ENCODE measurements at places on chromosomes 4 and X.

GRCh38 chr4:26687728-26688127 lies 103.8 kb downstream of the TBC1D19 start:
- DNase-seq = no peak

GRCh38 chr4:126046081-126046614 lies 731.4 kb downstream of the FAT4 start:
- no peak for DNase-seq

DNA sequence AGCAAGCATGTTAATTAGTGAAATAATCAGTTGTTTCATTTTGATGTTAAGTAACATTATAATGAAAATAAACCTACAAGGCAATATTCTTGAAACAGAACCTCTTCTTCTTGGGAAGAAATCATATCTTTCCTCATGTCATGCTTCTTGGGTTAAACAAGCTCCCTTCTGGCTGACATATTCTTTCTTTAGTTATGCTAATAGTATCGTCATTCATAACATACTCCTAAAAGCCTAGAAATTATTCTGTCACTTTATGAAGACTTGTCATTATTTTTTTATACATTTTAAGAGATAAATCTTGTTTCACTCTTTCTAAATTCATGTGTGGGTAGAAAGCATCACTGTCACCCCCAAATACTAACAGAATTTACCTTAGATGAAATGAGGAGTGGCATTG lies 1047.0 kb upstream of the GRID2 start:
- DNase-seq = no peak

GRCh38 chrX:9966775-9967408 lies at the start of gene CLDN34:
TSS of gene CLDN34 (plus strand) at chrX:9967358. CDS start at chrX:9967358, 0 bp downstream.
- DNase-seq = no peak

DNA sequence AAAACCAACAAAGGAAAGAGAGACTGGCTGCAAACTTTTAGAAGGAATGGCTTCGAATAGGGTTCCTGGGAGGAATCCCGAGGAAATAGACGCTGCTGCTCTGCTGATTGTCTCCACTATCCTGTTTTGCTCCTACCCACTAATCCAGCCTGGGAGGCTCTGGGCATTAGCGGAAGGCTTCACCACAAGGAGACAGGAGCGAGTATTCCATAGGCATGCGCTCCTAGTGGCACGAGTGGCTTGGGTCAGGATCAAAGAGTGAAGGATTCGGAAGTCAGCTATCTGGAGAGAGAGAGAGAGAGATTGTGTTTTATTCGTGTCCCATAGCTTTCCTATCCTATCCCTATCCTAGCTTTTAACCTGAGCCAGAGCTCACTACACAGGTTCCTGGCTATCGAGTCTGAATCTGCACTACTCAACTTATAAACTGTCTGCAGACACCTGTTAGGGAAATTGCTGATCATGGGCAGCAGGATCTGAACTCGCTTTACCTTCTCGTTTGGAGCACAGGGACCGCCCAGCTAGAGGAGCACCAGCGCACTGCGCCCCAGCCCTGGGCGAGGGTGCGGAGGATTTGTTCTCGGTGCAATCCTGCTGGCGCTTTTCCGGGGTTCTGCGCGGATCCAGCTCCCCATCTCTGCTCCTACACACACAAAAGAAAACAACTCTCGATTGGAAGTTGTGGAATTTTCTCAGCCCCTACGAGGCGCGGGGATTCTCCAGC lies 740 bp upstream of the NPY2R start:
- no peak for DNase-seq

- no peak for DNase-seq
Observed at GRCh38 chrX:96538104-96538725, 146.4 kb upstream of the DIAPH2 start.

DNA sequence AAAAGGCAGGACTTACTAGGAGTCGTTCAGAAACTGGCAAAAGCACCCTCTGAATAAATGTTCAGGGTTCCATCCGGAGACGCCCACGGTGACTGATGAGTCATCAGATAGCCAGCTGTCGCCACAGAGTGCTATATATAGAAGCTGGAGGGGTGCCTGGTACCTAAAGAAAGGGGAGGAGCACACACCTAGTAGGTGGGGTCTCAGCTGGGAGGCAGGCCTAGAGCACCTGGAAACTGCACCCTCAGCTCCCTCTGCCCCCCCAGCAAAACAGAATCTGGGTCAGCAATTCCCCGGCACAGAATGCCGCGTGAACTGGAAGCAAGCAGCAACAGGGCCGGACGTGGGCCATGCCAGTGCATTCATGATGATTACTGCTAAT lies 242.0 kb downstream of the BCOR start:
- peak; percentile 91 for DNase-seq

GRCh38 chrX:49277535-49277830 lies 7.9 kb downstream of the PPP1R3F start:
- peak; percentile 31 for DNase-seq

DNA sequence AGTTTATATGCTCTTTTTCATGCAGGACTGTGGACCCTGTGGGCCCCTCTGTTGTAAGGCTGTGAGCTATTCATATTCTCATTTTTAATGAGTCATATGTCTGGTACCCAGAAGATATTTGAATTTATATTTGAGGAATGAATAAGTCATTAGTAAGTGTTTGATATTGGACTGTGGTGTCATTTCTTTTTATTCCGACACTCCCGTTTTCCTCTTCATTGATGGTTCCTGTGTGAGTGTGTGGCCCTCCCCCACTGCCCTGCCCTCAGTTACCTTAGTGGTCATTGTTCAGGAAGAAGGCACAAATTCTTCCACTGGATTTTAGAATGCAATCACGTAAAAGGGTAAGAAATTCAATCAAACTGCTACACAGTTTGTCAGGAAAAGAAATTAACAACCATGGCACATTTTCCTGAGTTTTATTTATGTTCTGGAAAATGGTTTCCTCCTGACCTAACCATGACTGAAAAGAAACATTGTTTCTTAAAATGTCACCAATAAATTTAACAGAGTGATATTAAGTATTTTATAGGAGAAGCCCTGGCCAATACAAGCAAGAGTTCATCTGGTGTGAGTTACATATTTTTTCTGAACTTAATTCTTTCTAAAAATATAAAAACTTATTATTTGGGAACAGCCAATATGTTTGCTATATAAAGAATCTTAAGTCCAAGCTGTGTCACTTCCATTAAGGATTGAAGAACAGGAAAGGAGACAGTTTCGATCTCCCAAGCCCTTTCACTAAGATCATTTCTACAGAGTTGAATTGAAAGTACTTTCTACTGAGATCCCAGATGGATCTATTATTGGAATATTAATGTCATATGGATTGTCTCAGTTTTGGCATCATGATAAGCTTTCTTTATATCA lies 370.5 kb upstream of the ANXA10 start:
- no peak for DNase-seq

GRCh38 chrX:111465669-111466068 lies 45.8 kb upstream of the SERTM2 start:
- no peak for DNase-seq

- DNase-seq = no peak
Observed at GRCh38 chrX:2561456-2561855, 60.7 kb upstream of the DHRSX start.

Measured in activated CD4-positive, alpha-beta T cell treated with anti-CD3 and anti-CD28 coated beads, Interleukin-2, Interleukin-4, amounts not matched to agents 100 ng/mL and 50 ng/mL, durations not matched to agents 16 hours and 8 hours (primary cell).